Fibroblast of skin of scalp (primary cell): ENCODE measurements at places on chromosomes 11 and 22.

DNA sequence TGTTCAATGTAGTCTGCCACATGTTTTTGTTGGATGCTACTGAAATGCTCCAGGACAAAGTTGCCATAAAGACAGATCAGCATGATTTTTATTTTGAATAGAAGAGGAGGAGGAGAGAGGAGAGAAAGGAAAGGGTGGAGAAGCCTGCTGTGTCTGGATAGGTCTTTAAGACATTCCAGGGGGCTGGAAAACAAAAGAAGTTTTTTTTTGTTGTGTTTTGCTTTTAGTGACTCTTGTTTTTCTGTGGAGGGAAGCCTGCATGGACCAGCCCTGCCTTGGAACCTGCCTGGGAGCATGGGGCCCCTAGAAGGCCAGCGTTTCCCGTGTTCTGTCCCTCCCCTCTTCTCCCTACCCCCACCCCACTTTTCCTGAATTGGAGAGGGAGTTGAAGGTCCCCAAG lies 2.3 kb downstream of the TSPAN18 start:
- peak; percentile 57 for DNase-seq

DNA sequence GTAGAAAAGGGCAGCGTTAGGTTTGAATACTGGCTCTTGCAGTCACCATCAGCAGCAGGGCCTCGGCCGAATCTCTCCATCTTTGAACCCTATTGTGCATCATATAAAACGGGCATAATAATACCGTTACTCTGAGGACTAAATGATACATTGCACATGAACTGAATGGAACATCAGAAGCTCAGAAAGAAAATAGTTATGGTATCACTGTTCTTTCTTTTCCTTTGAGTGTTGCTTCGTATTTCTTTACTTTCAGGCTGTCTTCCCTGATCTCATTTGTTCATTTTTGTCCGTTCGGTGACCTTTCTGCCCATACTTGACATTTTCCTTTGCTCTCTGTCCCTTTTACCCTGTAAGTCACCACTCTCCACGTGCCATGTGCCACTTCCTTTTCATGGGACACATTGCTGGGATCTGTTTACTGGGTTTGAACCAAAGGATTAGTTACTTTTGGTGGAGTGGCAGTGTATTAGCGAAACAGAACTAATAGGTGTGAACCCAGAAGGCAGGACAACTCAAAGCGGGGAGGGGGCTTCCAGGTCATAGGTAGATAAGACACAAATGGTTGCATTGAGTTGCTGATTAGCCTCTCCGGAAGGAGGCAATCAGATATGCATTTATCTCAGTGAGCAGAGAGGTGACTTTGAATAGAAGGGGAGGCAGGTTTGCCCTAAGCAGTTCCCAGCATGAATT lies 717 bp upstream of the ZNF202 start:
- peak; percentile 4 for DNase-seq

DNA sequence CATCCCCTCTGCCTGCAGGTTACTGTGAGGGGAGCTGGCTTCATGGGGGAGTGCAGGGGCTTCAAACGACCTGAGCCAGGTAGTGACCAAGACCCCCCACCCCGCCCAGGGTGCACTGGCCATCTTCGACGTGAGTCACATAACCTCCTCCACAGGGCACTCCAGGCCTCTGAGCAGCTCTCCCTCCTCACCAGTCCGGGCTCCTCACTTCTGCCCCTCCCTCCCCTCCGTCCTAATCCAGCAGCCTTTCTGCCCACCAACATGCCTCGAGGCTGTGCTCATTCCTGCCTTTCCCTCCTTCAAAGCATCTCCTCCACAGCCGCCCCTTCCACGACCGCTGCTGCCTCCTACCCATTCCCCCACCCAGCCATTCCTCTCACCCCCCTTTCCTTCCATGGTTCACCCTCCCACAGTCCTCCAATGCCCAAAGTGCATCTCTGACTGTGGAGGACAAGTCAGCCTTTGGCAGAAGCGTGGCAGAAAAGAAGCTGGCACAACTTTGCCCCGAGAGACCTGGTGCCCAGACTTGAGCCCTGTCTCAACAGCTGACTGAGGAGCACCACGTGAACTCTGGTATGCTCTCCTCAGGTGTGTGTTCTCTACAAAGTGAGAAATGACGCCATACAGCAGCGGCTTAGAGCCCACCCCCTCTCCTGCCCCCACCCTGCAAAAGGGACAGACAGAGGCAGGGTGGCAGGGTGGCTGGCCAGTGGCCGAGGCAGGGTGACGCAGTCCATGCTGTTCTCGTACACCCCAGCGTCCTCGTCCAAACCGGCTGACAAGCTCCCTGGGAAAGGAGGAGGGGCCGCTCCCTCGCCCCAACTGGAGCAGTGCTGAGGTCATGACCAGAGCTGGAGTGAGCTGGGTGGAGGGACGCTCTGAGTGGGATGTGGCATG lies 30.4 kb downstream of the OPCML start:
- DNase-seq, result no peak

- DNase-seq, result peak; percentile 71
Measured at GRCh38 chr22:46053563-46054090, 76.7 kb upstream of the WNT7B start.

DNA sequence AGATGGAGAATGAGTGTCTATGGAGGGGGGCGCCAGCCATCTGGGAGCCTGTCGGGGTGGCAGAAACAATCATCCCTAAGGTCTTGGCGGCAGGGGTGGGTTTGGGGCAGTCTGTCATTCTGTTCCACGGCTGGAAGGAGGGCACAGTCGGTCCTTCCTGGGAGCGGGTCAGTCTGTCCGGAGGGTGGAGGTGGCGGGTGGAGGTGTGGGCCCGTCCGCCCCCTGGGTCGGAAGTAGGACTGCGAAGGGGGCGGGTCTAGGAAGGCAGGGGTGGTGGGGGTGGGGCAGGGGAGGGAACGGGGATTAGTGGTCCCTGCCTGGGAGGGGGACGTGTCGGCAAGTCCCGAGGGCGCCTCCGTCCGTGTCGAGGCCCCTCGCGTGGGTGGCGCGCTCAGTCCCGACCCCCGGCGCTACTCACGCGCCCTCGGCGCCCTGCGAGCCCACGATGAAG lies 461 bp downstream of the TBC1D10A start:
- no peak for DNase-seq

DNA sequence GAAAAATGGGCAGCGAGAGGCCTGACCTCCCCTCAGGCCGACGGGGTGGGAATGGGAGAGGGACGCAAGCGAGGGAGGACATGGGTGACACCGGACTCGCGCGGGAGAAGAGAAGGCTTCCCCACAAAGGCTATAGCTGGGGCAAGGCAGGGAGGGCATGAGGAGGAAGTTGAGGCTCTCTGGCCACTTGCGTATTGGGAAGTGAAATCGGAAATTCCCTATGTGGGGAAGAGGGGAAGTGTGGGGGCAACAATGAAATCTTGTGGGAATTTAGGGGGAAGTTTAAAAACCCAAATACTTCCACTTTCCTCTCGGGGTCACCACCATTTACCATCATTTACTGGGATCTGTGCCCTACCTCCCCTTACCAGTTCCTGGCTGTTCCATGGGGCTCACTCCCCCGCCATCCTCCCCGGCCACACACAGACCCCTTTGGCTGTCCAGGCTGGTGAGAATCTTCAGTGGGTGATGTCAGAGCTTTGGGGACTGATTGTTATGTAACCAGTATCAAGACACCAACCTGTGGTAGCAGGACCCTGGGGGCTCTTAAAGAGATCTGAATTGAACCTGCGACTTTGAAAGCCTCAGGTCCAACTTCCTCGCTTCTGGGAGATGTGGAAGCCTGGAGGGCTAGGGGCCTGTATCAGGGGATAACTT lies 951 bp upstream of the EHD1 start:
- DNase-seq, result no peak

- DNase-seq, result no peak
Measured at GRCh38 chr11:25536289-25536688, 795.6 kb upstream of the ANO3 start.

DNA sequence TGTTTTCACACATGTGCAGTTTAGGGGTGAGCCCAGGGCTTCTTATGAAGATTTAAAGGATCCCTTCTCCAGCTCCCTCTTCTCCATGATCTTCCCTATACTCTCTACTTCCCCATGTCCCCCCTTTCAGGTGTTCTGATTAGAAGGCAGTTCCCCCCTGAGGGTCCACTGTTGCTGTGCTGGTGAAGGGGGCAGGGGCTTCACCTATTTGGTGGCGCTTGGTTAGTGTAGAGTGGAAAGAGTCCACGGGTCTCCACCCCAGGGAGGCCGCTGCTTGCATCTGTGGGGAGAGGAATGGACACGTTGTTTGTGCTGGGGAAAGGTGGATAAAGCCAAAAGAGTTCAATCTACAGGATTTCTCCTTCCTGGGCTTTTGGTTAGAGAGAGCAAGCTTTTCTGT lies 49.3 kb downstream of the BCR start:
- DNase-seq, result no peak

DNA sequence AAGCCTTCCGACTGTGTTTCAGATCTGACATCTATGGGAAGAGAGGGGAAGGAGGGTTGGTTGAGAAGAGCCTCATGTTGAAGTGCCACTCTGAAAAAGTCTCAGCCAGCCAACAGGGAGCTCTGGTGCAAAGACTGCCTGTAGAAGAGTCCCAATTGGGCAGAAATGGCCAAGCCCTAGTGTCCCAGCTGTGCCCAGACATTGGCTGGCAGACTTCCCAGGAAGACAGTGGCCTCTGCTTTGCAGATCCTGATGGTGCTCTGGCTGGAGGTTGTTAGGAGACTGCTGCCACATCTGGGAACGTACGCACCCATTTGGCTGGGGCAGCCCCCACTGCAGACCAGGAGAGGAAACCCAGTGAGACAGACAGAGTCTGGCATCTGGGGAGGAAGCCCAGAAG lies 3.2 kb upstream of the PLA2G3 start:
- DNase-seq, result no peak

DNA sequence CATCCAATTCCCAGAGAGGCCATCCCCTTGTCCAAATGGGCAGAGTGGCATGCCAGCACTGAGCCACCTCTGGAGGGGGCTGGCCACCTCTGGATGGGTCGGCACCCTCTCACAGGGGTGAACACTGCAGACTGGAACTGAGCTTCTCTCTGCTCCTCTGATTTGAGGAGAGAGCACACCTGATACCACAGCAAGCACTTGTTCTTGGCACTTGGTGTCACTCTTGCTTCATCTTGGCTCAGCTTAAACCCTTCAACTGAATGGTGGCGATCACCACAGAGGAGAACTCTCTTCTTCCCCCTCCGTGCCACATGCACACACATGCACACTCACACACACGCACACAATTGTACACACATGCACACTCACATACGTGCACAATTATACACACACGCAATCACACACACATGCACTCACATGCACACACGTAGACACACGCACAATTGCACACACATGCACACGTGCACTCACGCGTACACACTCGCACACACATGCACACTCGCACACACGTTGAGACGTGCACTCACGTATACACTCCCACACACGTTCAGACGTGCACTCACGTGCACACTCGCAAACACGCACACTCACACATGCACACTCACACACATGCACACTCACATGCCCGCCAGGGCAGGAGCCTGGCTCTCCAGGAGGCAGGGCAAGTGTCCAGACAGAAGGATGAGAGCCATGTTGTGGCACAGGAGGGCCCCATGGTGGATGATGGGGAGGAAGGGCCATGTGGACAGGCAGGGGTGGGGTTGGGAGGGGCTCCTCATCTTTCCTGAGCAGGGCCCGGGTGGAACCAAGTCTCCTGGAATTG lies 23.4 kb downstream of the OVOL1 start:
- DNase-seq, result no peak

DNA sequence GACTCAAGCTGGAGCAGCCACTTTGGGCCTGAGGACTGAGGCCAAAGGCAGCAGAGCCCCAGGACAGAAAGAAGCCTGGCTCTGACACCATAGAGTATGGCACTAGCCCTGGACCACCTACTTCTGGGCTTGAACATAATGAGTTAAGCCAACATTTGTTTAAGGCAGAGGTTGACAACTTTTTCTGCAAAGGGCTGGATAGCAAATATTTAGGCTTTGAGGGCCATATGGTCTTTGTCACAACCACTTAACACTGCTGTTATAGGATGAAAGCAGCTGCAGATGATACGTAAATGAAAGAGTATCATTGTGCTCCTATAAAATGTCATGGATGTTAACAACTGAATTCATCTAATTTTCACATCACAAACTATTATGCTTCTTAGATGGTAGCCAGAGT lies 16.6 kb downstream of the OSBP start:
- no peak for DNase-seq

- DNase-seq, result no peak
Measured at GRCh38 chr11:78423241-78423640, 5.6 kb upstream of the GAB2 start.

GRCh38 chr11:241634-242033 lies 4.9 kb downstream of the PSMD13 start:
- no peak for DNase-seq

DNA sequence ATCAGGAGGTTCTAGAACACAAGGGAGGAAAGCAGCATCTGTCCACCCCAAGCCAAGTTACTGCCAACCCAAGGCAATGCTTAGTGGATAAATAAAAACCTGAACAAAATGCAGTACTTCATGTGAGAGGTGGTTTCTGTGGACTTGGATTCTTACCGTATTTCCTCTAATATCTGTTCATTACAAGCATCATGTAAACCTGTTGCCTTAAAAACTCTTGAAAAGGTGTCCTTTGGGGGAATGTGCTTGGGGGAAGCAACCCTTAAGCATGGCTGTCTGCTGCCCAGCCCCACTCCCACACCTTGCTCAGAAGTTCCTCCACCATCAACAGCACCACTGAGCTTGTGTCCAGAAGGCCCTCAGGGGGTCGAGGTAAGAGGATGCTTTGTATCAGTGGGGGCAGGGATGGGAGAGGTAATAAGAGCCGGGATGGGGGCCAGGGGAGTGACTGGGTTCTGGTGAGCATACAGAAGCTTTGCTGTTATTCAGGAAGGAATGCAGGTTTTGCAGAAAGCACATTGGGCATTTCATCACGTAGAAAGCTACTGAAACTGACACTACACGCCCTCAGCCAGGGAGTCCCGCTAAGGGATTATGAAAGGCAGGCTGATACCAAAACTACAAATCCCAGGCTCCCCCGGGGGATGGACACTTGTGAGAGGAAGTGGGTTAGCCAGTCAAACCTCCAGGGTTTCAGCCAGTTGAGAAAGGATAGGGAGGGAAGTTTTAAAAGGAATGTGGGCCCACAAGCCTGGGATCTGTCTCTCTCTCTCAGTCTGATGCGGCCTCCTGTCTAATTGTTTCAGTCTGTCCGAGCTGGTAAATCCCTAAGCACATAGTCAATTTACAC lies 52.0 kb downstream of the KCNJ1 start:
- peak; percentile 97 for DNase-seq

GRCh38 chr22:27679176-27679575 lies 122.4 kb downstream of the MN1 start:
- no peak for DNase-seq

GRCh38 chr11:69261116-69261515 lies 32.8 kb upstream of the MYEOV start:
- DNase-seq, result no peak
